ENCODE measurements at places on chromosomes 16 and 17.

- no peak for DNase-seq
Observed at GRCh38 chr17:28860363-28860808, 5.6 kb downstream of the ERAL1 start.

DNA sequence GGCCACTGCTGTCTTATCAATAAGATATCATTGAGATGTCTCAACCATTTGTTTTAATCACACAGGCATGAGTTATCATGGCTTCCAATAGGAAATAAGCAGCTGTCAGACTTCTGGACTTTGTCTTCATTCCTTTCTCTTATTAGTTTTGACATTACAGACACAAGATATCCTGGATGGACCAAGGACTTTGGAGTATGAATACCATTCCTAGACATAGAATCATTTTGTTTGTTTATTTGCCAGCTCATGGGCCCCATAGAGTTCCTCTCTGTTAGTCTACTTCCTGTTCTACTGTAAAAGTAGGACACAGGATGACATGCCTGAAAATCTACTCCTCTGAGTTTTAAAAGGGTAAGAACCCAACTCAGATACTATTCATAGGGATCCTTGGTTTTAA lies 77.7 kb upstream of the KCNJ16 start:
- no peak for DNase-seq

GRCh38 chr16:68607443-68607842 lies 37.7 kb upstream of the CDH3 start:
- no peak for DNase-seq

DNA sequence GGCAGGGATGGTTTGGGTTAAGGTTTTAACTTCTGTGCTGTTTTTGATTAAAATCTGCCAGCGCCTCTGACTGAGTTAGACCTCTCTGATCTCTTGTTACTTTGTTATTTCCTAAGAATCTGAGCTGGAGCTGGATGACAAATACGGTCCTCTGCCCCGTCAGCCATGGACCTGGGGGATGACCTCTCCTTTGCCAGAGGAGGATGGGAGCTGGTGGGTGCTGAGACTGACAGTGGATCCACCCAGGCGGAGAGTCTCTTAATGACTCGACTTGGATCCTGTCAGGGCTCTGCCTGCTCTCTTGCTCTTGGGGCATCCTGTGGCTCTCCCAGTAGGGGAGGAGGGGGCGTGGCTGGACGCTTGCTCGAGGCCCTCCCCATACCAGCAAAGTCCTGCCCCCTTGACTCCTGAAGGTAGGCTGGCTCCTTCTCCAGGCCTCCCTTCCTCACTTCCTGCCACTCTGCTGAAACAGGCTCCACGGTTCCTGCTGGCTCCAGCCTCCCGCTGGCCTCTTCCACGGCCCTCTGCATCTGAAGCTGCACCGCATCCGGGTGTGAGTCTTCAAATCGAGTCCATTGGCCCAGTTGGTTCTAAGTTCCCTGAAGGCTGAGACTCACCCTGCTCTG lies 24.8 kb upstream of the MAP3K14 start:
- DNase-seq, result no peak

- DNase-seq, result no peak
Observed at GRCh38 chr16:49486400-49486799, 112.8 kb downstream of the C16orf78 start.

- DNase-seq, result no peak
Observed at GRCh38 chr17:47717261-47717697, 15.8 kb upstream of the TBX21 start.

- DNase-seq, result peak; percentile 88
Observed at GRCh38 chr17:63827002-63827800, at the start of the genes FTSJ3 and PSMC5. FTSJ3 (minus strand) TSS chr17:63827663; CDS start chr17:63826902, 761 bp downstream. PSMC5 (plus strand) TSS chr17:63827431; CDS start chr17:63827491, 60 bp downstream.

- DNase-seq, result no peak
Observed at GRCh38 chr17:79942591-79943346, 92.9 kb downstream of the TBC1D16 start.

GRCh38 chr16:22335668-22336246 lies 38.5 kb downstream of the POLR3E start:
- no peak for DNase-seq

- no peak for DNase-seq
Observed at GRCh38 chr16:2092866-2093265, 42.8 kb downstream of the PKD1 start.

DNA sequence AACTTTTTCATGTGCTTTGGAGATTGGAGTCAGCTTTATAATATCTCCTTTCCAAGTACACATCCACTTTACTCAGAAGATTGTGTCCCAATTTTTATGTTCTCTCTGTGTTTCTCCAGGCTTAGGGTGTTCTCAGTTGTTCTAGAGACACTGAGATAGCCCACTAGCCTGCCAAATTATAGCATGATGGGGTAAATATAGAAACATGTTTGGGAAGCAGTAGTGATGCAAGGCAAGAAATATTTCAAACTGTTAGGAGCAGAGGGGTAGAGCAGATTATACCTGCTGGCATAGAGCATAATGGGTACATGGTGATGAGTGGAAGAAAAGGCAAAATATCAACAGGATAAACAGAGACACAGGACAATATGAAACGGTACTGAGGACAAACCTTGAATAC lies 12.4 kb downstream of the SLFN11 start:
- no peak for DNase-seq

- DNase-seq, result no peak
Observed at GRCh38 chr17:2844416-2844815, 48.2 kb downstream of the RAP1GAP2 start.

- DNase-seq, result no peak
Observed at GRCh38 chr17:75561927-75562603, 25.5 kb upstream of the MYO15B start.

All from stimulated activated CD4-positive, alpha-beta T cell treated with anti-CD3 and anti-CD28 coated beads, TNF-alpha, amount 100 ng/mL, for 1 hour (primary cell).